ENCODE measurements at places on chromosomes 16 and 17.

- no peak for DNase-seq
Measured at GRCh38 chr17:13074026-13074425, 56.2 kb upstream of the ELAC2 start.

- DNase-seq: peak; percentile 23
Measured at GRCh38 chr17:48055531-48056245, 7.5 kb downstream of the NFE2L1 start.

DNA sequence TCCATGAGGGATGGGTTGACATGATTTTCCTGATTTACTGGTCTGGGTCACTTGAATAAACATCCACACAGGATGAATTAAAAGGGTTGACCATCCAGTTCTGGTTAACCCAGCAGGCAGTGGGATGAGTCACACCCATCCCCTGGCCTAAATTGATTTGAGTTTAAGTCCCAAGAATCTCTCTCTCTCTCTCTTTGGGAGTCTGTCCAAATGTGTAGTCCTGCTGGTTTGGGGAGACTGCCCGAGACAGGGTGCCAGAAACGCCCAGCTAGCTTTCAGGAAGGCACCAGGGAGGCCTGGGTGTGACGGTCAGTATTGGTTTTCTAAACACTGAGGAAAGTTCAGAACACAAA is 38.8 kb downstream of the SCPEP1 start:
- DNase-seq: no peak

DNA sequence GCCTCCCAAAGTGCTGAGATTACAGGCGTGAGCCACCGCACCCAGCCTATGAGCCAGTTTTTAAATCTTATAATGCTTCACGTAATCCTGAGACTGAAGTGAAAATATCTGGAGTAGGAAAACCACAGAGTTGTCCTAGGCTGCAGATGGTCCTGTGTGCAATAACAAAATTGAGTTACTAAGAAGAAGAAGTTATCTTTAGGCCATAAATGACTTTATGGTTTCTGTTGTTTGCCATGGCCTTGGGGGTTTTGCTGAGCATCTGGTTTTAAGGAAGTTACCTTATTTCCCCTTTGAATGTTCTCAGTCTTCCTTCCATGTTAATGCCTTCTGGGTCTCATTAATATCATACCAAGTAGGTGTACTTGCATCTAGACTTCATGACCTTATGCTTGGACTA is 16.5 kb downstream of the NMT1 start:
- DNase-seq: no peak

DNA sequence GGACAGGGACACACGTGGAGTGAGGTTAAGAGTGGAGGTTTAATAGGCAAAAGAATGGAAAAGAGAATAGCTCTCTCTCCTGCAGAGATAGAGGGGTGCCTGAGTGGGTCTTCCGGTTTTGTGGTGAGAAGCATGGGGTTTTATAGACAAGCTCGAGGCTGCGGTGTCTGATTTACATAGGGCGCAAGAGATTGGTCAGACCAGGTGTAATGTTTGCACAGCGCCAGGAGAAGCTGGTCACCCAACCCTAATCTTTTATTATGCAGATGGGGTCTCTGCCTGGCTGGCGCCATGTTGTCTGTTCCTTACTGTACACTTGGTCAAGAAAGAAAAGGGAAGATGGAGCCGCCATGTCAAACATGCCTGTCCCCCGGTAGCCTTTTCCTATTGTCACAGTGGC is 44.5 kb upstream of the MLYCD start:
- DNase-seq: no peak

DNA sequence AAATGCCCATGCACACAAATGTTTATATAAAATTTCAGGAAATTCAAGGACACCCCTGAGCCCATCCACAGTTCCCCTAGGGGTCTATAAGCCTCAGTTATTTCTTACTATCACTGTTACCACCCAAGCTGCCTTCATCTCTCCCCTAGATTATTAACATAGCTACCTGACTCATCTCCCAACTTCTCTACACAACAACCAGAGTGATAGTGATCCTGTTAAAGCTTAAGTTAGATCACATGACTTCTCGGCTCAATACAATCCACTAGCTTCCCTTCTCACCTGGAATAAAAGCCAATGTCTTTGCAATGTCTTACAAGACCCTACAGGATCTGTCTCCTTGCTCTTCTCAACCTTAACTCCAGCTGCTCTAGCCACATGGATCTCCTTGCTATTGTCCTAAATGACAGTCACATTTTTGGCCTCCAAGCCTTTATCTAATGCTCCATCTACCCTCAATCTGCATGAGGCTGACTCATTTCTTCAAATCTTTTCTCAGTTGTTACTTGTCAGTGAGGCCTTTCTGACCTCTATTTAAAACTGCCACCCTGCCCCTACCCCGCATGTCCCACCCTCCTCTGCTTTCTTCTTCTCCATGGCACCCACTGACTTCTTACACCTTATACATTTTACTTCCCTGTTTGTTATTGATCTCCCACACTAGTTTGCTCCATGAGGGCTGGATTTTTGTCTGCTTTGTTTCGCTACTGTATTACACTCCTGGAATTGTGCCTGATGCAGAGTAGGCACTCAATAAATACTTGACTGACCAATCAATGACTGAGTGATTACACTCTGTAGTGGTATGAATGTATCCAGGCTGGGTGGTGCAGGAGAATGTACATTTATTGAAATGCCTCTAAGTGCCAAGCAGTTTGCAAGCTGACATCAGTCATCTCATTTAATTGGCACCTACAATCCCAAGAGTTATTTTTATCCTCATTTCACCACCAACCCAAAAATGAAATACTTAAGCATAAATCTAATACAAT is 5.2 kb upstream of the LIG3 start:
- peak; percentile 59 for DNase-seq

- no peak for DNase-seq
Measured at GRCh38 chr17:8222380-8222629, 11.9 kb upstream of the AURKB start.

GRCh38 chr17:9284884-9285283 is 263.6 kb downstream of the NTN1 start:
- DNase-seq: no peak

GRCh38 chr17:58626905-58627304 is 64.9 kb downstream of the TEX14 start:
- DNase-seq: no peak

GRCh38 chr16:87240211-87241136 is 76.7 kb downstream of the C16orf95 start:
- DNase-seq: peak; percentile 19

- peak; percentile 55 for DNase-seq
Measured at GRCh38 chr16:27174007-27174406, 29.3 kb upstream of the KDM8 start.

- no peak for DNase-seq
Measured at GRCh38 chr17:78337244-78338109, 22.4 kb downstream of the SOCS3 start.

- DNase-seq: no peak
Measured at GRCh38 chr16:89230255-89230654, 12.8 kb downstream of the ZNF778 start.

DNA sequence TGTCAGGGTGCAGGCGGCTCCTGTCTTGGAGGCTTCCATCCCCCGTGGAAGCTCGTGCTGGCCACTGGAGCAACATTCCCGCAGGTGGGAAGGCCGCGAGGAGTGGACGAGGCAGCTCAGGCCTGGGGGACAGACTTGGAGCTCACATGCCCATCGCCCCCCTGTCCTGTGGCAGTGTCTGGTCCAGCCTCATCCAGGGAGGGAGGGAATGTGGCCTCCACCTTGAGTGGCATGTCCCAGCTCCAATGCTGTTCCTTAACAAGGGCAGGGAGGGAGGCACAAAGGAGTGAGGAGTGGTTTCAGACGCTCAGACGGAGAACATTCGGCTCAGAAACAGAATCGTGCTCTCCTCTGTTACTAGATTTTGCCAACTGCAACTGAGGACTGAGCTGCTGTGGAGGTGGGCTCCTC is 159.4 kb upstream of the CHMP6 start:
- DNase-seq: no peak

DNA sequence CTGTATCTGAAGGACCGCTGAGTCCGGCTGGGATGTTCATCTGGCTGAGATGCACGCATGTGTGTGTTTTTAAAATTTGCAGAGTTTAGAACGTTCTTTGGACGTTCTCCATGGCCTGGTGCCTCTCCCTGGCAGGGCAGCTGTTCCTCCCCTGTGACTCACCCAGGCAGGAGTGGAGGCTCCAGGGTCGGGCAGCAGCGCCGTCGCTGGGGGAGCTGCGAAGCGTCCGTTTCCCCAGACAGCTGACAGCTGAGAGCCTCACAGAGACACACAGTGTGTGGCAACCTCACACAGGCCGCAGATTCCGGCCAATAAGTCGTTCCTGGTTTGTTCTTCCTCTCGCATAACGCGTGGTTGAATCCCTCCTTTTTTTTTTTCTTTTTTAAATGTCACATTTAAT is 80.6 kb downstream of the OR1D5 start:
- DNase-seq: no peak

DNA sequence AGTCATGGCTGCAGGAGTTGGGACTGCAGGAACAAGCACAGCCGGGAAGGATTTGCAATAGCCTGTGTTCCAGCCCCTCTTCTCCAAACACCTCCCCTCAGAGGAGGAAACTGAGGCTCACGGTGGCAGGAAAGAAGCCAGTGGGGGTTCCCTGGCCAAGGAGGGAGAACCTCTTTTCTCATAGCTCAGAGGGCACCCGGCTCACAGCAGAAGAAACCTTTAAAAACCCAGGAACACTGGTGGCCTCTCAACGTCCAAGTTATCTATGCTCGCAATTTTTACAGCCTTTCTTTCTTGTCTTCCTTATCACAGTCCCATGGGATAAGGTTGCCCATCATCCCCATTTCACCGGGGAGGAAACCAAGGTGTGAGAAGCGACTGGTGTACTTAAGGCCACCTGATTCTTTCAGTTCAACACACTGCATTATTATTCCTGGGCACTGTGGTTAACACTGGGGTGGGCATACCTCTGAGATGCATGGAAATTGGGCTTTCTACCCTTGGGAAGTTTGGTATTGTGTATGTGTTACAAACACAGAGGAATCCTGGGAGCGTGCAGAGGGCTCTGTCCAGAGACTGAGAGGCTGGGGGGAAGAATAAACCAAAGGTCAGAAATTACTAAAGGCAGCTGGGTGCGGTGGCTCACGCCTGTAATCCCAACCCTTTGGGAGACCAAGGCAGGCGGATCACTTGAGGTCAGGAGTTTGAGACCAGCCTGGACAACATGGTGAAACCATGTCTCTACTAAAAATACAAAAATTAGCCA is 791 bp upstream of the ZNF629 start:
- DNase-seq: no peak
